ENCODE measurements at places on chromosomes 3 and 15. TPM values are rescaled to one million over a fixed set of nuclear protein-coding genes. Genes with fewer than 3 reads are reported as not detected.

- peaks cover 19% of the 10 kb centered on the region for H3K4me1 ChIP-seq
- H3K27me3 ChIP-seq, result no peaks in the 10 kb centered on the region
- H3K4me3 ChIP-seq, result peak overlapping the region; percentile 66
Observed at GRCh38 chr3:197906850-197907187, 43.2 kb upstream of the RPL35A start.

- H3K27ac ChIP-seq, result no peak overlapping the region
- H3K4me3 ChIP-seq, result no peak overlapping the region
- H3K36me3 ChIP-seq, result peaks cover 16% of the 10 kb centered on the region
Observed at GRCh38 chr3:76624164-76624563, 415.7 kb upstream of the ROBO2 start.

- H3K27ac ChIP-seq, result no peak overlapping the region
- no peaks in the 10 kb centered on the region for H3K4me1 ChIP-seq
- H3K36me3 ChIP-seq, result no peaks in the 10 kb centered on the region
- H3K4me3 ChIP-seq, result no peak overlapping the region
- H3K27me3 ChIP-seq, result no peaks in the 10 kb centered on the region
- no peak for DNase-seq
Observed at GRCh38 chr3:82676356-82677026, 915.0 kb upstream of the GBE1 start.

The RASSF1 gene
- 65.4 TPM for total RNA-seq

- H3K27me3 ChIP-seq, result no peaks in the 10 kb centered on the region
- DNase-seq, result no peak
- H3K36me3 ChIP-seq, result peaks cover 4% of the 10 kb centered on the region
- peaks cover 4% of the 10 kb centered on the region for H3K4me1 ChIP-seq
- peak overlapping the region; percentile 5 for H3K27ac ChIP-seq
Observed at GRCh38 chr3:40299721-40300335, 9.7 kb upstream of the EIF1B start.

The BFSP2 gene
- not detected for total RNA-seq

The C3orf80 gene
- not detected for total RNA-seq

GRCh38 chr3:174431717-174432116 is 427.4 kb upstream of the NAALADL2 start:
- H3K27ac ChIP-seq, result no peak overlapping the region
- H3K4me1 ChIP-seq, result no peaks in the 10 kb centered on the region

The ANKRD63 gene
- total RNA-seq, result not detected

- H3K27me3 ChIP-seq, result no peaks in the 10 kb centered on the region
- DNase-seq, result no peak
- H3K27ac ChIP-seq, result no peak overlapping the region
- no peak overlapping the region for H3K4me3 ChIP-seq
- H3K4me1 ChIP-seq, result no peaks in the 10 kb centered on the region
- H3K36me3 ChIP-seq, result no peaks in the 10 kb centered on the region
Observed at GRCh38 chr3:190178779-190179178, 58.1 kb upstream of the P3H2 start.

DNA sequence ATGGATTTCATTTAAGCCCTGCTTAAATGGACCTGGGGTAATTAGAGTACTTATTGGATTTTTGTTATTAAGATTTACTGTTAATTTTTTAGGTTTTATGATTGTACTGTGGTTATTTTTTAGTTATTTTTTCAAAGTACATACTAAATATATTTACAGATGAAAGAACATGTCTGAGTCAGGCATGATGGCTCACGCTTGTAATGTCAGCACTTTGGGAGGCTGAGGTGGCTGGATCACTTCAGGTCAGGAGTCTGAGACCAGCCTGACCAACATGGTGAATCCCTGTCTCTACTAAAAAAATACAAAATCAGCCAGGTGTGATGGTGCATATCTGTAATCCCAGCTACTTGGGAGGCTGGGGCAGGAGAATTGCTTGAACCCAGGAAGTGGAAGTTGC is 16.2 kb upstream of the RPL24 start:
- H3K4me3 ChIP-seq, result no peak overlapping the region
- DNase-seq, result no peak
- no peaks in the 10 kb centered on the region for H3K36me3 ChIP-seq
- H3K27me3 ChIP-seq, result no peaks in the 10 kb centered on the region

GRCh38 chr15:41914411-41914810 is 20.6 kb upstream of the SPTBN5 start:
- peaks cover 6% of the 10 kb centered on the region for H3K36me3 ChIP-seq
- DNase-seq, result peak; percentile 15
- H3K27me3 ChIP-seq, result no peaks in the 10 kb centered on the region
- no peak overlapping the region for H3K27ac ChIP-seq
- H3K4me1 ChIP-seq, result peaks cover 16% of the 10 kb centered on the region

DNA sequence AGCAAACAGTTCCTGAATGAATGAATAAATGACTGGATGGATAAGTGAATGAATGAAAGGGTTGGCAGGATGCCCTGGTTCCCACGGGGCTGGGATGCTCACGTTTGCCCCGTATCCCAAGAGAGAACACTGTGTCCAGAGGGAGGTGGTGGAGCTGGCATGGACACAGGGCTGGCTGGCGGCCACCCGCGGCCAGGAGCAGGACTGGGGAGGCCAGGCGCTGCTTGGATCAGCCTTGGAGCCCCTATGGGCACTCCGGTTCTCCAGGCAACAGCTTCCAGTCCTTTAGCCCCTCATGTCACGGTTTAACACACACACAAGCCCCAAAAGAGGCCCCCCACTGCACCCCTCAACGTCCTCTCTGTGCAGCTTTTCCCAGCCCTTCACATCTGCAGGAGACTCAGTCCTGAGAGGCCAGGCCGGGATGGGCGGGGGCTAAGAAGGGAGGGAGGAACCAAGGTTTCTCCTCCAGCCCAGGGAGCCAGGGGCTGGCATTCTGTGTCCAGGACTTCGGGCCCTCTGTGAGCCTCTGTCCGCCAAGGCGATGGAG is 86.0 kb upstream of the ALDH1L1 start:
- H3K4me3 ChIP-seq, result no peak overlapping the region
- no peak overlapping the region for H3K27ac ChIP-seq

GRCh38 chr3:116647996-116648395 is 61.6 kb upstream of the TUSC7 start:
- no peak for DNase-seq
- no peaks in the 10 kb centered on the region for H3K27me3 ChIP-seq
- no peaks in the 10 kb centered on the region for H3K36me3 ChIP-seq
- H3K27ac ChIP-seq, result no peak overlapping the region

The SLC35G2 gene
- total RNA-seq, result 2.1 TPM

DNA sequence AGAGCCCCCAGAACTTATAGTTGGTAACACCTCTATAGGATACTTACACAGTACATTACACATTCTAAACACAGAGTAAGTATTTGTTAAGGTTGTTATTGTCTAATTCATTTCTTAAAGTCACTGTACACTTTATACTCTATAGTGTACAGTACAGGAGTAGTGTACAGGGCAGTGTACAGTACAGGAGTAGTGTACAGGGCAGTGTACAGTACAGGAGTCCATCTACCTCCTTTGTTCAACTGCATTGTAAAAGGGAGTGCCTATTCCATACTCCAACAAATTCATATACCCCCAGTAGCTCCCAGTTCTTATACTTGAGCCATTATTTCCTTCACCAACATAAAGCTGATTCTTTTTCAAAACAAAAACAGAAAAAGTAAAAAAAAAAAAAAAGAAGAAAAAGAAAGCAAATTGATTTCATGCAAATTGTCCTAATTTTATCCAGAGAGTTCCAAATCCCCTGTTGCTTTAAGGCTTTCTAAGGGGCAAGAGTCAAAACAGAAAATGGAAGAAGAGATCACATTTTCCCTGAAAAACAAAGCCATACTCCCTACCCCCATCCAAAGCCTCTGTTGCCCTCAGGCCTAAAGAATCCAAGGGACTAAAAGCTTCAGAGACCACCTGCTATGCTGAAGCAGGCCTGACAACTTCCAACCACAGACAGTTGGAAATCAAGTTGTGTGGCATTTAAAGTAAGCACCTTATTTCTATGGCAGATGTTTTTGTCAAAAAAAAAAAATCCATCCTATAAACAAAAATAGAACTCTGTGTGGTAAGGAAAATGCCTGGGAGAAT is 125.6 kb downstream of the PLCH1 start:
- no peaks in the 10 kb centered on the region for H3K4me1 ChIP-seq
- no peak overlapping the region for H3K27ac ChIP-seq
- H3K36me3 ChIP-seq, result peaks cover 6% of the 10 kb centered on the region
- H3K4me3 ChIP-seq, result no peak overlapping the region
- DNase-seq, result no peak

The NRG4 gene
- 0.21 TPM for total RNA-seq

The CLDN18 gene
- not detected for total RNA-seq

- no peaks in the 10 kb centered on the region for H3K27me3 ChIP-seq
- peak overlapping the region; percentile 88 for H3K4me3 ChIP-seq
- peak; percentile 75 for DNase-seq
- H3K36me3 ChIP-seq, result peaks cover 57% of the 10 kb centered on the region
Observed at GRCh38 chr3:101850246-101851051, 1.1 kb downstream of the NFKBIZ start.

The PDE8A gene
- 32.0 TPM for total RNA-seq

DNA sequence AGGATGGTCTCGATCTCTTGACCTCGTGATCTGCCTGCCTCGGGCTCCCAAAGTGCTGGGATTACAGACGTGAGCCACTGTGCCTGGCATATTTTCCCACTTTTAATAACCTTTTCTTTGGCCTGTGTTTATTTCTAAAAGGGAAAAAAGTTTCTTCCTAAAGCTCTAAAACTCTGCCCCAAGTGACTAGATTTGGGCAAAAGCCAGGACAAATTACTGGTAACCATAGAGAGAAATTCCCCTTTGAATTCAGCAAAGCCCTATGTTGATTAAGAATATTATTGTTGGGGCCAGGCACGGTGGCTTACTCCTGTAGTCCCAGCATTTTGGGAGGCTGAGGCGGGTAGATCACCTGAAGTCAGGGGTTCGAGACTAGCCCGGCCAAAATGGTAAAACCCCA is 11.5 kb upstream of the TRPM7 start:
- H3K27ac ChIP-seq, result no peak overlapping the region
- no peaks in the 10 kb centered on the region for H3K36me3 ChIP-seq
- no peaks in the 10 kb centered on the region for H3K27me3 ChIP-seq

- peaks cover 2% of the 10 kb centered on the region for H3K27me3 ChIP-seq
- H3K27ac ChIP-seq, result no peak overlapping the region
- no peaks in the 10 kb centered on the region for H3K36me3 ChIP-seq
Observed at GRCh38 chr3:31465999-31466398, 66.7 kb upstream of the STT3B start.

The CLDN16 gene
- not detected for total RNA-seq

DNA sequence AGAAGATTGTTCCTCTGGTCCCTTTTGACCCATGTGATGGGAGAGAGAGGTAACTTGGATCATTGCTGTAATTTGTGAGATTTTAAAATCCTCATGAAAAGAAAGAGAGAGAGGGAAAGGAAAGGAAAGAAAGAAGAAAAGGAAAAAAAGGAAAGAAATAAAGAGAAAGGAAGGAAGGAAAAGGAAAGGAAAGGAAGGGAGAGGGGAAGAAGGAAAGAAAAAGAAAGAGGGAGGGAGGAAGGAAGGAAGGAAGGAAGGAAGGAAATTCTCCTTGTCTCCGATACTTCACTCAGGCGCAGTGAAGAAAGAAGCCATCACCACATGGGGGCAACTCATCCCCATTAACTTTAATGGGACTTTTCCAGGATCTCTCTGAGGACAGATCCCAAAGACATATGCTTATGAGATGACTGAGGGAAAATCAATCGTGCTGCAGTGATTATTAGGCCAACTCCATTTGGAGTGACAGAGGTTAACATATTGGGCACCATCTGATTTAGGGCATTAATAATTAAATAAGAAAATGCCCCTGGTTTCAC is 123.0 kb downstream of the MEGF11 start:
- DNase-seq, result no peak
- no peaks in the 10 kb centered on the region for H3K36me3 ChIP-seq
- no peaks in the 10 kb centered on the region for H3K4me1 ChIP-seq
- H3K27ac ChIP-seq, result no peak overlapping the region
- no peaks in the 10 kb centered on the region for H3K27me3 ChIP-seq

DNA sequence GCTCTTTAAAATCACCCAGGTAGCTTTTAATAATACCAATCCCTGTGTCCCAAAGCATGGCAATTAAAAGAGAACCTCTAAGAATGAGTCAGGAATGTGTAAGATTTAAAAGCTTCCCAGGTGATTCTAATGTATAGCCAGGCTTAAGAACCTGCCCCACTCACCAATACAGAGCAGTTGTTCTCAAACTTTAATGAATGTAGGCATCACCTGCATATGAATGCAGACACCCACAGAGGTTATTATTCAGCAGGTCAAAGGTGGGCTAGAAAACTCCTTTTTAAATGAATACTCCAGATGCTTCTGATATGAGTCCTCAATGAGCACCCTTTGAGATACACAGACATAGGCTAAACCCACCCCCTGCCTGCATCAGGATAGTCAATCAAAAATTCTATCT is 298.1 kb upstream of the KCNMB2 start:
- H3K4me1 ChIP-seq, result no peaks in the 10 kb centered on the region
- H3K27ac ChIP-seq, result no peak overlapping the region
- no peaks in the 10 kb centered on the region for H3K27me3 ChIP-seq
- DNase-seq, result no peak

DNA sequence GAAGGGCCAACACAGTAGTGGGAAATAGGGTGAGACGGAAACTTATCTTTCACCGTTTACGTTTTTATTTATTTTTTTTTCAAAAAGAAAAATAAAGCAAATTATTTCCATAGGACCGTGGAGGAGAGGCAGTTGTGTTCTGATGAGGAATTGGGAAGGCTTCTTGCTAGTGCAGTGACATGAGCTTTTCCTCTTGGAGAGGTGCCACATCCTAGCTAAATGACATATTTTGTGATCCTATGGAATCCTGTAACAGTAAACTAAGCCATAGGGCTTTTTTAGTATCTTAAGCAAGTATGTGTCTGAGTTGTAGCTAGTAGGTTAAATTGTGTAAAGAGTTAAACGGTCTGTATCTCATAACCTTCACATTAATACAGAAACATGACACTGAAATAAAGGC is 609.9 kb downstream of the RBMS3 start:
- no peak for DNase-seq
- H3K27me3 ChIP-seq, result no peaks in the 10 kb centered on the region
- no peaks in the 10 kb centered on the region for H3K4me1 ChIP-seq
- H3K36me3 ChIP-seq, result no peaks in the 10 kb centered on the region
- no peak overlapping the region for H3K4me3 ChIP-seq

Data from natural killer cell treated with Interleukin-12 subunit alpha and Interleukin-12 subunit beta and Interleukin-15 and Interleukin-18, amount 100 ng/mL, for 72 hours (primary cell).